ENCODE measurements at places on chromosomes 16 and 17.

DNA sequence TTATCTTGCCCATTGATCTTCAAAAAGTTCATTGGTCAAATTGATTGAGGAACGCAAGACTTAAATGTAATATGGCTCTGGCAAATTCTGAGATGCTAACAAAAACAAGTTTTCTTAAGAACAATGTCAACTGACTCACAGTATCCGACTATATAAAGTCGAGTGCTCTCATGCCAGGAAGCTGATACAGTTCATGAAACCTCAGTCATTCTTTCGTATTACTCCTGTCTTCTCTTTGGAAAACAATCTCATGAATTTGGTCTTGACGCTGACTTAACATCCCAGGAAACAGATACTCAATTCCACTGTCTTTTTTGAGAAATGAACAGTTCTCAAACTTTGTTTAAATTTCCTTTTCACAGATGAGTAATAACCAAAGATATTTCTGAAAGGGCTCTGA is 704.9 kb downstream of the MAF start:
- no peak for DNase-seq

GRCh38 chr16:27118526-27118925 is 51.8 kb downstream of the C16orf82 start:
- DNase-seq = no peak

DNA sequence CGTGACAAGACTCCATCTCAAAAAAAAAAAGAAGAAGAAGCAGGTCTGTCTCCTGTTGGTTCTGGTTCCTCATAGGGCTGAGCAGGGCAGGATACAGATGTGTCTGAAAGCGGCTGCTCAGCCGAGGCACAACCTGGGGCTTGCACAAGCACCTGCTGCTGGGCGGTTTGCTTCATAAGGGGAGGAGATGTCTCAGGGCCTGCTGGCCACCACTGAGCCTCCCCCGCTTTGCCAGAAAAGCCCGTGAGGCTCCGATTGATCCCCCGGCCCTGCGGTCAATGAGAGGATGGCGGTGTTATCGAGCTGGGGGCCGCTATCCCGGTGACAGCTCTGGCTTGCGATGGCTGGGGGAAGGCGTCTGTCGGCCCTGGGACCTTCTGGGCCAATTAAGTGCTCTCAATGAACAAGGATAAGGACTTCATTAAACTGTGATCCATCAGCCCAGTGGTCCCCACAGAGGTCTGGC is 162.0 kb downstream of the SDK2 start:
- no peak for DNase-seq

GRCh38 chr17:6632530-6632929 is 8.0 kb downstream of the KIAA0753 start:
- DNase-seq = no peak

- peak; percentile 86 for DNase-seq
Measured at GRCh38 chr17:68033636-68034451, 1.7 kb upstream of the KPNA2 start.

- DNase-seq = no peak
Measured at GRCh38 chr16:83920894-83921491, 22.1 kb downstream of the MLYCD start.

- no peak for DNase-seq
Measured at GRCh38 chr16:70402916-70403659, 35.8 kb downstream of the ST3GAL2 start.

DNA sequence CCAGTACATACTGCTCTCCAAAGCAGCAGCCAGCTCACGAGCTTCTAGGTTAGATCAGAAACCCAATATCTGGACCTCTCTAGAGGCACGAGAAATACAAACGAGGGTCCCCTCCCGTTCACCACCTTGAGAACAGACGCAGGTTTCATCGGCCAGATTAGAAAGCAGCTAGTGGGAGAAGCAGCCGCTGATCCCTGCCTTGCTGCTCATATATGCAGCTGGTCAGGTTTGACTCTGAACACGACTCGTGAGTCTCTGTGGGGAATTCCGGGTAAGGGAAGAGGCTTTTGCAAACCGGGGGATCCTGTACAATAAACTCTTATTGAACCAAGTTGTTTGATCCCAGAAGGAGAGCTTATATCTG is 1.6 kb downstream of the VAT1L start:
- no peak for DNase-seq

GRCh38 chr16:12410837-12411490 is 392.7 kb downstream of the CPPED1 start:
- DNase-seq = no peak

DNA sequence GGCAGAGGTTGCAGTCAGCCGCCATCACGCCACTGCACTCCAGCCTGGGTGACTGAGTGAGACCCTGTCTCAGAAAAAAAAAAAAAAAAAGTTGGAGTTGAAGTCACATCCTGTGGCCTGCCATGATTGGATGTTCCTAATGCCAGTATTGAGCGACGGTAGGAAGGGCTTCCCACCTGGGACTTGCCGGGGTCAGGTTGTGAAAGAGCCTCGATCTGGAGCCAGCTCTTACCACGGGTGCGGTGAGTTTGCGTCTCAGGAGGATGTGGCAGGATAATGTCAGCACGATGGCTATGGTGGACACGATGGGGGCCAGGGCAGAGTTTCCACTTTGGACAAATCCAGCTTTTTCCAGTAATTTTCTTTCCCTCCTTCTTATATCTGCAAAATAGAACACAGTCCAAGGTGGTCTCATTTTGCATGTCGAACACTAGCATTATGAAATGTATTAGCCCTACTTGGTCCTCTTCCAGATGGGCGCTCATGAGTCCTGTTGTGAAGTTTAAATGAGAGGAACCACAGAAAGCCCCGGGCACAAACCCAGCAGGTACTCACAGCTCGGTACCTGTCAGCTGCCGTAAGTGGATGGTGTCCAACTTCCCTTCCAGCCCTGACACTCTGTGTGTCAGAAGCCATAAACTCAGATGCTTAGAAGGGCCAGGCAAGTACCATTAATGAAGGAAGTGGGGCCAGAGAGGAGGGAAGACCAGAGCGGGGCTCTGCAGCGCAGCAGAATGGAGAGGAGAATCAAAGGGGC is 22.2 kb downstream of the ABCC12 start:
- DNase-seq = no peak

GRCh38 chr16:72850853-72851252 is 197.1 kb downstream of the ZFHX3 start:
- no peak for DNase-seq

Data from HTR-8/SVneo (cell line).